ENCODE measurements at places on chromosomes 4 and X. TPM values are rescaled to one million over a fixed set of nuclear protein-coding genes. Genes with fewer than 3 reads are reported as not detected.

- DNase-seq, result no peak
These were observed 201.5 kb upstream of the FAM241A start for GRCh38 chr4:111943796-111944203.

GRCh38 chrX:15856222-15856587 is 1.6 kb upstream of the AP1S2 start:
- DNase-seq, result no peak

GRCh38 chrX:85611926-85612325 is 232.5 kb upstream of the POF1B start:
- DNase-seq, result no peak

- no peak for DNase-seq
These were observed 893.7 kb upstream of the SLIT2 start for GRCh38 chr4:19358015-19358414.

Gene KCNE5
- 0.14 TPM for polyA plus RNA-seq

Gene NWD2
- not detected for polyA plus RNA-seq

Gene SYNPO2
- 0.21 TPM for polyA plus RNA-seq

Gene PLXNB3
- not detected for polyA plus RNA-seq

Gene TKTL1
- polyA plus RNA-seq, result 8.7 TPM

Gene RNF212
- polyA plus RNA-seq, result 2.0 TPM
